Psoas muscle (tissue), 8 donors: ENCODE measurements at places on chromosomes 6 and 20. TPM values are rescaled to one million over a fixed set of nuclear protein-coding genes. Genes with fewer than 3 reads are reported as not detected.

GRCh38 chr6:167292301-167293087 is 1.4 kb downstream of the UNC93A start:
- no peak for DNase-seq

DNA sequence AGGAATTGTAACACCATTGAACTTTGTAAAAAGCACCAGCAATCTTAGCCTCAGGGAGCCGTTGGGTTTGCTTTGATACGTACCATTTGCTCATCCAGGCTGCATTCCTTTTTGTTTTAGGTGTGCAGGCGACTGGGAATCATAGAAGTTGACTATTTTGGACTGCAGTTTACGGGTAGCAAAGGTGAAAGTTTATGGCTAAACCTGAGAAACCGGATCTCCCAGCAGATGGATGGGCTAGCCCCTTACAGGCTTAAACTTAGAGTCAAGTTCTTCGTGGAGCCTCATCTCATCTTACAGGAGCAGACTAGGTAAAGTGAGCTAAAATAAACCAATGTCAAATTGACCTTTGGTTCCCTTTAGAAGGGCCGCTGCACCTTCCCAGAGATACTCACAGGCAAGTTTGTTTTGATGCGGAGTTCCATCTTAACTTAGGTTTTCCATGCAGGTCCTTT is 1.6 kb downstream of the MYLIP start:
- no peak for DNase-seq

GRCh38 chr6:125612345-125612846 is 137.0 kb upstream of the HEY2 start:
- DNase-seq = no peak

Gene BMP7
- total RNA-seq = not detected

DNA sequence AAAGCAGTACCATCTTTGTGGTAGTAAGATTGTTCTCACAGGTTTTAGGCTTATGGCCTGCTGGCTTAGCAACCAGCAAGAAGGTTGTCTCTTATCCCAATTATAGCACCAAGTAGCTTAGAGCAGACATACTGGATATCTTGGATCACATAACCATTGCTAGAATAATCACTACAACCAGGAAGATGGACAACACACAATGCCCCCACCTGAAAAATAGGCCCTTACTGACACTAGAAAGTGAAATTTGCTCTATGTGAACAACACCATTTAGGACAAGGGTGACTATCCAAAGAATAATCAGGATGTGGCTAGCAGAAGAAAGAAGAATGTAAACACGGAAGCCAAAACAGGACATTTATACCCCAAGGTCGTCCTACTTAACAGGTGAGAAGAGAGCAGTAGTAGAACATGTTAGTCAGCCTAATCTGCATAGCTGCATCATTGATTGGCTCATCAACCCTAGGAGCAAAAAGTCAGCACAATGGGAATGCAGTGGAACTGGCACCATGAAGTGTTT is 172.7 kb upstream of the MARCKS start:
- no peak for DNase-seq

GRCh38 chr20:57831326-57831992 is 121.6 kb upstream of the PMEPA1 start:
- DNase-seq = no peak

DNA sequence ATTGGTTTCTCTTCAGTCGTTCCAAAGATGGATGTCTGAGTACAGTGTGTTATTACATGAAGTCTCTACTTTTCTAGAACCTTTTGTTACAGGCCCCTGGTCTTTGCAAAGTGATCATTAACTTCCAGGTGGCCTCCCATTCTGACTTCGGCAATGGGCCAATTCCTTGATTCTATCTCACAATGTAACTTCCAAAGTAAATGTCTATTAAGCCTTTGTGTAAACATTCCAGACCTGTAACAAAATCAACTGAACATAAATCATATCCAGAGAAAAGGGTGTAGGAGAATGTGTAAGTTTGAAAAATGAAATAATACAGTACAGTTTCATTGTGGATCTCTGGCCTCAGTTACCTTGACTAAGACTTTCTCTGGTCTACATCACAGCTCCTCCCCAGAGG is 187.8 kb upstream of the JAG1 start:
- no peak for DNase-seq

DNA sequence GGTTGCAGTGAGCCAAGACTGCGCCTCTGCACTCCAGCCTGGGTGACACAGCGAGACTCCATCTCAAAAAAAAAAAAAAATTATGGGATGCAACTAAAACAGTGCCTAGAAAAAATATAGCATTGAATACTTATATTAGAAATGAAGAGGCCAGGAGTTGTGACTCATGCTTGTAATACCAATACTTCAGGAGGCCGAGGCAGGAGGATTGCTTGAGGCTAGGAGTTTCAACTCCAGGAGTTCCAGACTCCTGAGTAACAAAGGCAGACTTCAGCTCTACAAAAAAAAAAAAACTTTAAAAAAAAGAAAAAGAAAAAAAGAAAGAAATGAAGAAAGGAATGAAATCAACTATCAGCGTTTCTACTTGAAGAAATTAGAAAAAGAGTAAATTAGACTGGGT is 17.1 kb upstream of the GJA1 start:
- DNase-seq = no peak

Gene SIRPB1
- 0.50 TPM for total RNA-seq

DNA sequence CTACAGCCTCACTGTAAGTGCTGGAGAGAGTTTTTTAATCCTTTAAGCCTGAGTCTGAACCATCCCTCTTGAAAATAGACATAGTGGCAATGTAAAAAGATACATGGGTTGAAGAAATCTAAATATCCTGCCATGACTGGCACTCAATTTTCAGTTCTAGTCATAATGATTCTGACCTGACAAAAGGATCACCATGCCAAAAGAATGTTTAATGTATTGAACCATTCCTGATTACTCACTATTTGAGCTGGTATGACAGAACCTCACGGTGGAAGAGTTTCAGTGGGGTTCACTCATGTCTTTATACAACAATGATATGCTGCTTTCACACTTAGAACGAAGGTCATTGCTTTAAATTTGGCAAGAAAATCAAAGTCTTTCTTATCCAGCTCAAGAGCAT is 93.4 kb downstream of the HIVEP2 start:
- no peak for DNase-seq

DNA sequence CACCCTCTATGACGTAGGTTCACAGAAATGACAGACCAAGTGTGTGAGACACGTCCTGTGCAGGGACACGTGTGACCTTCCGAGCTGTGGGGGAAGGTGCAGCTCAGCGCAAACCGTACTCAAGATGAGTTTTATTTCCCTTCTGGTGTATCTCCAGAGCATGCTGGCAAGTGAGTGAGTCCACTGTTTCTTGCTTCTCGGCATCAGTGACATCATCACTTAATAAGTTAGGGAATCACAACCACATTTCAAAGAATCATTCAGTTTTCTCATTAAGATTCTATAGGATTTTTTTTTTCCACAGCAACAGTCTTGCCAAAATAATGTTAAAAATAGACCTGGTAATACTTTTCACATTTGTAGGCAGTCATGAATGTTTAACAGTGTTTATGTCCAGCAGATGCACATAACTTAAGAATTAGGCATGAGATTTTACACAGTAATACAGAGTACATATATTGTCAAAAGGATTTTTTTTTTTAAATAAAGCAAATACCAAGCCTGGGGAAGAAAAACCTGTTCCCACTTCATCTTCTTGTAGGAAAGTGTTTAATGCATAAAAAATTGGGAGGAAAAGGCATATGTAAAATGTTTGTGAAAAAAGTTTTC is 417.8 kb downstream of the CDC5L start:
- DNase-seq = no peak

Gene TMEM244
- total RNA-seq = not detected

Gene HLA-A
- 200 TPM for total RNA-seq

Gene BPIFA1
- not detected for total RNA-seq

- DNase-seq = peak; percentile 6
These were observed 35.7 kb downstream of the RAB44 start for GRCh38 chr6:36733300-36733699.

- DNase-seq = peak; percentile 15
These were observed 93.7 kb downstream of the LY86 start for GRCh38 chr6:6682225-6682624.

Gene ZNF292
- total RNA-seq = 17.2 TPM

Gene CDSN
- total RNA-seq = not detected

Gene TMEM30A
- 33.5 TPM for total RNA-seq

DNA sequence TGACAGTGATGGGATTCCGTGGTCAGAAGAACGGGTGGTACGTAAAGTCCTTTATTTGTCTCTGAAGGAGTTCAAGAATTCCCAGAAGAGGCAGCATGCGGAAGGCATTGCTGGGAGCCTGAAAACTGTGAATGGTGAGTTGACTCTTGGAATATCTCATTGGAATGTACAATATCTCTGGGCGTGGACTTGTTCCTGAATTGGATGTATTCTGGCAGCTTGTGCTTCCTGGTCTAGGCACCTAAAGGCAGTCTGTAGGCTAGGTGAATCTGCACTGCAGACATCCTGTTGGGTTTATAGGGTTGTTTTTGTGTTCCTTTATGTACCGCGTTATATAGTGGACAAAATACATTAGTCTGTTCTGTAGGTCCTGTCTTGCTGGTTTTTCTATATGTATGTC is 128.2 kb downstream of the JARID2 start:
- DNase-seq = no peak
